Stimulated activated effector memory CD8-positive, alpha-beta T cell treated with anti-CD3 and anti-CD28 coated beads, Interleukin-12 subunit alpha, Interleukin-12 subunit beta, amount 100 ng/mL, for 72 hours (primary cell): ENCODE measurements at places on chromosomes 1 and 21.

- DNase-seq = no peak
Measured at GRCh38 chr1:241821363-241821762, 26.6 kb upstream of the EXO1 start.

- DNase-seq = no peak
Measured at GRCh38 chr1:221776495-221777301, 34.8 kb upstream of the DUSP10 start.

GRCh38 chr1:214021321-214021720, 33.5 kb downstream of the PROX1 start:
- no peak for DNase-seq

- no peak for DNase-seq
Measured at GRCh38 chr1:224378855-224379631, 22.4 kb downstream of the CNIH4 start.

GRCh38 chr21:14975136-14975919, 89.5 kb downstream of the NRIP1 start:
- no peak for DNase-seq

GRCh38 chr1:27428316-27429028, 36.0 kb downstream of the GPR3 start:
- no peak for DNase-seq

DNA sequence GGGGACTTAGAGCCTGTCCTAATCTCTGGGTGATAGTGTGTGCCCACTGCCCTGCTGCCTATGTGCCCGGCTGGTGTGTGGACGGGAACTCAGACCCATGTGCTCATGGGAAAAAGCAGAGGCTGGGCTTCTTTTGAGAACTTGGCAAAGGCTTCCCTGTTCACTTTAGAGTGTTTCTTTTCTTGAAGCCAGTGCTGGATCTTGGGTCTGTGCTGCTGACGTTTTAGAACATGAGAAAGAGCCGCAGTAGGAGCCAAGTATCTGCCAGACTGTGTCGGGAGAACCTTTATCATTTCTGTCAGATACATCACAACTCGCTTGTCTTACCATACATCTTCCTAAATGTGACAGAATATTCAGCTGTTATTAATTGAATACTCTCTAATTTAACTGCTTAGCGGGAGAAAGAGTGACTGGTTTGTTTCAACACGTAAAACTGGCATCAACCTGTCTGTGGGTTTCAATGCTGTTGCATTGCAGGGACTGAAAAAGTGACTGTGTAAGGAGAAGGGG, 195.2 kb downstream of the PBX1 start:
- no peak for DNase-seq

DNA sequence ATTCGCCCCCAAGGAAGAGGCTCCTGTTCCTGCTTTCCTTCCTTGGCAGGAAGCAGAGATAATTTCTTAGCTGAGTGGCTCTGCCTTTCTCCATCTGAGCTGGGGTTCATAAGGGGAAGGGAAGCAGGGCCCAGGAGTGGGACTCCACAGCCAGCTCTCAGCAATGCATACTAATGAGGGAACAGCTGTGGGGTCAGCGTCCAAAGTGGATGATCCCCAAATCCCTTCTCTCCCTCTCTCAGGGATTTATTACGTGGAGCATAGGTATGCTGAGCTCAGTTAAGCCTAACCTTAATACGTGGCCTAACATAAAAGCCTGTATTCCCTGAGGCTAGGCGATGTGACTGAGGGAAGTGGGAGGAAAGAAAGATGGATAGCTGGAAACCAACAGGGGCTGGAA, 87.3 kb upstream of the CTTNBP2NL start:
- DNase-seq = no peak

GRCh38 chr1:156848461-156849150, 10.3 kb downstream of the INSRR start:
- peak; percentile 67 for DNase-seq

DNA sequence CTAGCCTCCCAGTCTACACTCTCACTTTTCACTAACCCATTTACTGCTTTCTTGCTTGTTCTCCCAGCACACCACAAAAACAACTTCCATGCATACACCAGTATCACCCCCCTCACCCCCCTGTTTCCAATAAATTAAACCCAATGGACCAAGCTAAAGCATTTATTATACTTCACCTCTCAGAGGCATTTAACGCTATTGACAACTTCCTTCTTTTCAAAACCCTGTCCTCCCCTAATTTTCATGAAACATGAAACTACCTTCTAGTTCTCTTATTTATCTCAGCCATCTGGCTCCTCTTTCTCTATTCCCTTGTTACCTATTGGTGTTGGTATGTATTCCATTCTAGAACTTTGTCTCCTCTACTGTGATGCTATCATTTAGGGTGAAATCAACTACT, 32.3 kb downstream of the PTPRC start:
- DNase-seq = no peak

DNA sequence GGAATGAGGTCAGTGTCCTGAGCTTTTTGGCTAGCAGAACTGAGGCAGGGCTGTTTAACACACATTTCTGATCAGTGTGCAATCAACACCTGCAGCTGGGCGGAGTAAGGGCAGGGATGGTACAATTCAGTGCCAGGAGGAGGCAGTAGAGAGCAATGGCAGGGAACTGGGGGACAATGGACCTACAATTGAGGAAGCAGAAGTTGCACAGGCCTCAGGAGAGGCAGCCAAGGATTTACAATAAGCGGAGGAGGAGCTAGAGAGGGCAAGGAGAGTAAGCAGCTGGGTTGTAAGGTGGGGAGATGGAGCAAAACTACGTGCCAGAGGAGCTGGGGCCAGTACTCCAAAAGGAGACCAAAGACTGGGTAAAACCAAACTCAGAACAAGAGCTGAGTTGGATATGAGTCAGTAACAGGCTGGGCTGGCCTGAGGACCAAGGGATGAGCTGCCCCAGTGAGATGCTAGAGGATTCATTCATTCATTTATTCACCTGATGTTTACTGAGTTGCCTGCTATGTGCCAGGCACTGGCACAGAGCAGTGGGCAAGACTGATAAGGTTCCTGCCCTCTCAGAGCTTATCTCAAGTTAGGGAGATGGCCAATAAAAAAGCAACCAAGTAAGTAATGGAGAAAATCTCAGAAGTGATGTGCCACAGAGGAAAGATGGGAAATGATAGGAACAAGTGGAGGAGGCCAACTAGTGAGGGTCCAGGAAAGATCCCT, 10.4 kb upstream of the GALE start:
- DNase-seq = no peak

DNA sequence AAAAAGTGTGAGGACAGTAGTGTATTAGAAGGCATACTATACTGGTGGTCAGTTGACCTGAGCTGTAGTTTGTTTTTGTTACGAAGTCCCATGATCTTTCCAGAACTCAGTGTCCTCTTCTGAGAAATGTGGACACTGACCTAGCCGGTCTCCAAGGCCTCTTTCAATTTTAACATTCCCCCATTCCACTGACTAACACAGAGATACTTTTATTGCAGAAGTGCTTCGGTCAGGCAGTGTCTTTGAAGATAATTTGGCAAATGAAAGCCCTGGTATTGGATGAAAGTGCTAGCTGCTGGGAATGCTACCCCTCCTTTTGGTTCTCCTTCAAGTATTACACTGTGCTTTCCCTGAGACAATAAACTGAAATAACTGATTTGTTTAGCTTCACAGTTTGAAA, 89.4 kb downstream of the LMO4 start:
- DNase-seq = no peak

GRCh38 chr1:74953622-74954021, 180.6 kb upstream of the LHX8 start:
- DNase-seq = no peak

- no peak for DNase-seq
Measured at GRCh38 chr1:200179781-200180160, 152.3 kb downstream of the NR5A2 start.

DNA sequence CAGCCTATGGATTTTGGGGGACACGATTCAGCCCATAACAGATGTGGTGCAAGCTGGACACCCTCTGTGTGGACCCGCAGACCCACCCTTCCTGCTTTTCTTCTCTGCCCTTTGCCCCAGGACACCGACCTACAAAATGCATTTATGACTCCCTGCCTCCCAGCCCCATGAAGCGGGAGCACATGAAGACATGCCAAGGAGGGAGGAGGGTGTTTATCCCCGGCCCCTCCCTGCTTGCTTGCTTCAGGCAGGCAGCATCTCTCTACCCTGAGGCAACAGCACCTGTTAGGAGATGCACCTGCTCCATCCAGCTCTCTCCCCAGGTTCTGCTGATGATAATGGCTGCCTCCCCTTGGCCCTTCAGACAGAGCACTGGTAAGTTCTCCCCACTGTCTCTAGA, 187.5 kb downstream of the PSMG1 start:
- DNase-seq = no peak

- no peak for DNase-seq
Measured at GRCh38 chr1:71494163-71494562, 413.3 kb upstream of the ZRANB2 start.

GRCh38 chr1:189312499-189312898, 1165.2 kb downstream of the BRINP3 start:
- DNase-seq = no peak

- DNase-seq = no peak
Measured at GRCh38 chr21:38577887-38578286, 79.6 kb upstream of the ERG start.

- no peak for DNase-seq
Measured at GRCh38 chr1:183842795-183843144, 37.9 kb downstream of the RGL1 start.

DNA sequence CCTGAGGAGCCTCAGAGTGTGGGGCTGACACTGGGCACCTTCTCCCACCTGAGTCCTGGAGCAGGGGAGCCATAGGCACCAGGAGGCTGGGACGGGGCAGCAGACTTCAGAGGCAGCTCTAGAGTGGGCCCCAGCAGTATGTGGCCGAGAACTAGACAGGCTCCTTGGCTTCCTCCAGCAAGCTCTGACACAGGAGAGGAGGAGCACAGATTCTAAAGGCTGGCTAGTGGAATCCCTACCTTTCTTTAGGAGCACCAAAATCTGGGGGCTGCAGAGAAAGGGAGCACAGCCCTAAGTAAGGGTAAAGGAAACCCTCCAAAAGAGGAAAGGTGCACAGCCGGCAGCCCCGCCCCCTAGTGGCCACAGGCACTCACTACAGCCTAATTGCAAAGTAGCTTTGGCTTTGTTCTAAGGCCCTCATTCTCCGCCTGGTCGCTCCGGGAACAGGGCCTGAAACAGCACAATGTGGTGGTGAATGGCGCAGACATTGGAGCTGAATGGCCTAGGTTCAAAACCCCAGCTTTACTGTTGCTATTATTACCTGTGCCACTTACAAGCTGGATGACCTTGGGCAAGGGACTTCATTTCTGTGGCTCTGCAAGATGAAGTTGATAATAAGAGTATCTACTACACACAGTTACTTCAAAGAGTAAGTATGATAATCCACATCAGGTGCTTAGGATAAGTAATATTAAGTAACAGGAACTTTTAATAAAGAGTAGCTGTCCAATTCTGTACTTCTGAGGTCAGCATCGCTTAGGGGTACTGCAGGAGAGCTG, 8.8 kb upstream of the GUCA2A start:
- DNase-seq = peak; percentile 76

GRCh38 chr1:99681583-99681982, 35.7 kb downstream of the PALMD start:
- DNase-seq = no peak

GRCh38 chr1:32377541-32378220, 15.3 kb downstream of the TSSK3 start:
- no peak for DNase-seq

- no peak for DNase-seq
Measured at GRCh38 chr1:97427371-97427770, 493.5 kb downstream of the DPYD start.

GRCh38 chr1:150875197-150876118, 941 bp downstream of the ARNT start:
- DNase-seq = no peak

DNA sequence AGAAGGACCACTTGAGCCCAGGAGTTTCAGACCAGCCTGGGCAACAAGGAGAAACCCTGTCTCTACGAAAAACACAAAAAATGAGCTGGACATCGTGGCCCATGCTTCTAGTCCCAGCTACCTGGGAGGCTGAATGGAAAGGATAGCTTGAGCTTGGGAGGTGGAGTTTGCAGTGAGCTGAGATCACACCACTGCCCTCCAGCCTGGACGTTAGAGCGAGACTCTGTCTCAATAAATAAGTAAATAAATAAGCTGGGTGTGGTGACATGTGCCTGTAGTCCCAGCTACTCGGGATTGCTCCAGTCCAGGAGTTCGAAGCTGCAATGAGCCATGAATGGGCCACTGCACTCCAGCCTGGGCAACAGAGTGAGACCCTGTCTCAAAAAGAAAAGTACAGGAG, 3.6 kb downstream of the AKR1A1 start:
- DNase-seq = no peak

DNA sequence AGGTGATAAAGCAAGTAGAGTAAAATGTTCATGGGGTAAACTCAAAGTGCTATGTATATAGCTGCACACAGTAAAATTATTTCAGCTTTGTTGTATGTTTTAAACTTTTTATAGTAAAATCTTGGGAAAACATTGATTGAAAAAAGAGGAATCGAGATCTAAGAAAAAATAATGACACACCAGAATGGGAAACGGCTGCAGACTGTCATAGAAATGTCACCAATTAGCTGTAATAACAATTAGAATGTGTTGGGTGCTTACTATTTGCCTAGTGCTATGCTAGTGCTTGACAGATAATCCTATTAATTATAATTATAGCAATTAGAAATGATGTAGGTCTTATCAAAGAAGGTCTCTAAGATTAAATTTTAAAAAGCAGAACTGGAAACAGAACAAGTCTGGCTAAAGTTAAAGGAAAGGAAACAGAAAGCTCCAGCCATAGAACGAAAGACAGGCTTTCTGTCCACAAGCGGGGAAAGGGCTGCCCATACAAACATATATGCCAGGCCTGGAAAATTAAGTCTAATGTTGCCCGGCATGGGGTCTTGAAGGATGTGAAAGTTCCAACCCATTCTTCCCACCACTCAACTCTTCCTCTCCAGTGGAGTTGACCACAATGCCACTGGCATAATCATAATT, 5.0 kb downstream of the PCNX2 start:
- no peak for DNase-seq

DNA sequence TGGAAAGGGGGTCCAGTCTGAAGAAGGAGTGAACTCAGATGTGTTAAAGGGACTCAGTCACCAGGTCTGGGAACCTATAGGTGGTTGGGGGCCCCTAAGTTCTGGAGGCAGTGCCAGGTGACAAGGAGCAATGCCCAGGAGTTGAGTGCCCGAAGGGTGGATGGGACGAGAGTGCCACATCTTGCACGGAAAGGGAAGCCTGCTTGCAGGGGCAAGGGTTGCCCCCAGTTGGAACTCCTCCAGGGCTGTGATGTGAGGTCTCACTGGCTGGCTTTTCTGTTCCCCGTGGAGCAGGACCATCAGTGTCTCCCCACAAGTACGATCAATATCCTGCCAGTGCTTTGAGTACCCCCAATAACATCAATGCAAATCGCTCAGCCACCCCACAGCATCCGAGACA, 107.3 kb downstream of the TOMM20 start:
- no peak for DNase-seq

DNA sequence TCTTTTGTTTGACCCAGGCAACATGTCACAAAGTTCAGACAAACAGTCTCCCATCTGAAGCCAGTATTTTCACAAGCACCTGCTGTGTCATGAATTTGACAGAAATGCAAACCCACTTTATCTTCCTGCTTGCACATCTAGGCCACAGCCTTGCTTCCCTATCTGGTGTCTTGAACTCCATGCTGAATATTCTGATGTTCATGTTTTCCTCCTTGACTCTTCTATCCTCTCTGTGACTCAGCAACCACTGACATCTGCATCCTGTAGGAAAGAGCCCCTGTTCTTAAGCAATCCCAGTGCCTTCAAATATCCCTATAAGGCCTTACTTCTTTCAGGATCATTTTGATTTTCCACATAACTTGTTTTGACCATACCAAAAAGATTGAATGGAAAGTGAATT, 6.5 kb downstream of the CD55 start:
- DNase-seq = no peak

- DNase-seq = no peak
Measured at GRCh38 chr1:172399756-172400721, 20.4 kb upstream of the C1orf105 start.

GRCh38 chr1:212133319-212133718, 97.8 kb downstream of the DTL start:
- no peak for DNase-seq
